ENCODE measurements at places on chromosomes 3 and 15.

DNA sequence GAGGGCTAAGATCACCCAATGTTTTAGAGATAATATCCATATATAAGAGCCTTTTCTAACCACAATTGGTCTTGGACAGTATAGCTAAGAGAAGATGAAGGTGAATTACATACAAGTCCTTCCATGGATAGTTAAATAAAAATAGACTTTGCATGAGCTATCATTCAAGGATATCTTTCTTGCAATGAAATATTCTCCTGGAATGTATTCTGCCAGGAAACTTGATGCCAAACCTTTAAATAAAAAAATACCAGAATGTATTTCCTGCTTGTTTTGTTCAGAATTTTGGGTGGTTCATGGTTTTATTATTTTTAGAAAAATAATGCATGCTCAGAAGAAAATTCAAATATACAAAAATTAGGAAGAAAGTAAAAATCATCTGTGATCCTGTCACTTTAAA is 88.8 kb upstream of the PPIB start:
- DNase-seq, result no peak

DNA sequence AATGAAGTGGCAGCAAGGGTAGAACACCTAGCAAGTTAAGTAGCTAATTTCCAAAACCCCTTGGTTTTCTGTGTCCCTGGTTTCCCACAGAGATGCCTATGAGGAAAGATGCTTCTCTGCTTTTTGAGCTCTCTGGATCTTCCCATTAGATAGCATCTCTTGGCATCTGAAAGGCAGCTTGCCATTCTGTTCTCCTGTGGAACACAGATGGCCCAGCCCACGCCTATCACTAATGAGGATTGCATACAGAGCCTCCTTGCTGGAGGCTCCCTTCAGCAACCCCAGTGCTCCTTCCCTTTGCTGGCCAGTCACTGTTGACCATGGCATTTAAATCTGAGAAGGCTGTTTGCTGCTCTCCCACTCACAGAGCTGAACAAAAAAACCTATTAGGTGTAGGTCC is 34.4 kb upstream of the ETV5 start:
- no peak for DNase-seq

GRCh38 chr3:171962137-171962720 is 77.1 kb upstream of the FNDC3B start:
- DNase-seq, result no peak

DNA sequence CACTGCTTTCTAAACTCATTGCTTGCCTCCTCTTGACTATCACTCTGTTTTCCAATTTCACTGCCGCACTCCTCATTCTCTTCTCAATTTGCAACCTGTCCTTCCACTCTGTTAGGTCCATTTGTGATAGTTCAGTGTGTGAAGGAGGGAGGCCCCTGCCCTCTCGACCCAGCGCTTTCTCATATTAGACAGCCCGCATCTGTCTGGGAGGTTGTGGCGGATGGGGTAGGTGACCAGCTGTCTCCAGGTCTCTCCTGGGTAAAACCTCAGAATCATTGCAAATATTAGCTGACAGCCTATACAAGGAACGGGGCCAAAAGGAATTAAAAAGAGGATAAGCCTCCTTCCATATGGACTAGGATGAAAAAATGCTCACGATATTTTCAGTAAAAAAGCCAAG is 358.3 kb downstream of the SHQ1 start:
- DNase-seq, result no peak

DNA sequence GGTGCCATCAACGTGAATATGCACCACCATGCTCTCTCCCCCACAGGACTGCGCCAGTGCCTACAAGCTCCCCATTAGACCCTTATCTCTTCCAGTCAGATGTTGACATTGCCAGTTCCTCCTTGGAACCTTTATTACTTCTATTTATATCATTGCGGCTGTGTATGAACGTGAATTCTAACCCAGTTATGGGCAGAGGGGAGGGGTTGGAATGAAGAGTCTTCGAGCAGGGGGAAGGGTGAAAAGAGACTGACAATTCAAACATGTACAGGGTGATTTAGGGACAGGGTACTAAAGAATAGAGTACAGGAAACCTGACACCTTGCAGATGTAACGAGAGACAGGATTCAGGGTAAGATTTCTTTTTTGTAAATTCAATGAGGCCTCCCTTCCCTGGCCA is 41.8 kb upstream of the ST6GAL1 start:
- DNase-seq, result no peak

GRCh38 chr3:40086890-40087883 is 222.3 kb upstream of the EIF1B start:
- no peak for DNase-seq

DNA sequence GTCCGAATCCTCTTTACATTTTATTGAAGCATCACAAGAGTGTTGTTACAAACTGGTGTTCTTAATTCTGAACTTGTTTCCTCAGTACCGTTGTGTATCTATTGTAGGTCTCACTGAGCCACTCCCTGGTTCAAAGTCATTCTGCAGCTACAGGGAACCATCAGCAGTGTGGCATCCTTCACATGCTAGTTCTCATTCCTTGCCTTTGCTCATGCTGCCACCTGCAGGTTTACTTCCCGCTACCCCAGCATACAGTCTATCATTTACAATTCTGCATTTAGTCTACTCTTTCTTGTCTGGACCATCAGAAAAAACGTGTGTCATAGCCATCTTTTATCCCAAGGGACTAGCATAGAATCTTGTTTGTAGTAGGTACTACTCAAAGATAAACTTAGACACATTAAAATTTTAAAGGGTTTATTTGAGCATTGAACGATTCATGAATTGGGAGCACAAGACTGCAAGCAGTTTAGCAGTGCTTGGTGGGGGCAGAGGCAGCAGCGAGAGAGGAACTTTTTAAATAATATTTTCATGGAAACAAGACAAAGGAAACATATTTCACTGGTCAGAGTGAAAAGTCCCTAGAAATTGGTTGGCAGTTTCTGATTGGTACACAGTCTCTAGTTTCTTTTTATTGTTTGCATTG is 402.1 kb downstream of the CADM2 start:
- DNase-seq, result no peak

DNA sequence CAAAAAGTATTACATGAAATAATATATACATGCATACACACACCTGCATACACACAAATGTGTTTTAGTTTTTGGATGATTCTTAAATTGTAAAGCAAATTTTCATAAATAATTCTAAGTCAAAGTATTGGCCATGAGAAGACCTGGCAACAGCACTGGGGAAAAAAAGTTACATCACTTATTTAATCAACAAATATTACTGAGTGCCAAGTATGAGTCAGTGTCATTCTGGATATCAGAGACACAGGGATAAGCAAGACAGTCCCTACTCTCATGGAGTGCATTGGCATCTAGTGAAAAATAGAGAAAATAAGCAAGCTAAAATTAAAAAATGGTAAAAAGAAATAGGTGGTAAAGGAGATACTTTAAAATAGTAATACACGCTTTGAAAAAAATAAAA is 29.4 kb upstream of the GUCA1C start:
- DNase-seq, result no peak

DNA sequence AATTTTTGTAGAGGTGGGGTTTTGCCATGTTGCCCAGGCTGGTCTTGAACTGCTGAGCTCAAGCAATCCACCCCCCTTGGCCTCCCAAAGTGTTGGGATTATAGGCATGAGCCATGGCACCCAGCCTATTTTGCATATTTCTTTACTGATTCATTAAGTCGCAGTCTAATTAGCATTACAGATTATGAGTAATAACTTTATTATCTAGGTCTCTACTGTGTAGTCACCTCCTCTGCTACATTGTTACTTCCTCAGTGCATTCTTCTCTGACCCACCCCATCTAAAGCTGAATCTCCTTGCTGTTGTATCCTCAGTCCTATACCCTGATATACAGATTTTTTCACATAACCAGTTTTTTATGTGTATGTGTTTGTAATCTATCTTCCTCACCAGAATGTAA is 61.7 kb downstream of the TFDP2 start:
- DNase-seq, result no peak

- DNase-seq, result no peak
Measured at GRCh38 chr3:174409086-174409743, 449.9 kb upstream of the NAALADL2 start.

DNA sequence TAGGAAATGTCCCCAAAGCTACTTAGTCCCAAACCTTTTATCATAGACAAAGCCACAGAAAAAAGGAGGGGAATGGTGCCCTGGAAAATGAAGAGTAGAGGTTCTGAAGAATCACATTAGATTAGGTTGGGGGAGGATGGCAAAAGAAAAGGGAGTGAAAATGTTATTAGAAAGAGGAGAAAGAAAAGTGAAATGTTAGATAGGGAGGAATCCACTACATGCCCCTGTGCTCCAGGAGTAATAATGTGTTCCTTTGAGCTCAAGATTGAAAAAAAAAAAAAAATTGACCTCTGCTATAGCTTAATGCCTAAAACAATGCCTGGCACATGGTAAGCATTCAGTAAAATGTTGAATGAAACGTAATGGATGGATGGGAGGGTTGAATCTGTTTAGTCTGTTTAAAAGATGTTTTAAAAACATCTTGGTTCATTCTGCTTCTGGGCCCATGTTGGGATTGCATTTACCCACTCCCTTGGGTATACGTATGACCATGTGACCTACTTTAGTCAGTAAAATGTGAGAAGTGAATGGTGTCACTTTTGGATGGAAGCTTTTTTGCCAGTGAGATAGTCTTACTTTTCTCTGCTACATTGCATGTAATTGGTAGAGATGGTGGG is 19.0 kb downstream of the MAPK6 start:
- no peak for DNase-seq

DNA sequence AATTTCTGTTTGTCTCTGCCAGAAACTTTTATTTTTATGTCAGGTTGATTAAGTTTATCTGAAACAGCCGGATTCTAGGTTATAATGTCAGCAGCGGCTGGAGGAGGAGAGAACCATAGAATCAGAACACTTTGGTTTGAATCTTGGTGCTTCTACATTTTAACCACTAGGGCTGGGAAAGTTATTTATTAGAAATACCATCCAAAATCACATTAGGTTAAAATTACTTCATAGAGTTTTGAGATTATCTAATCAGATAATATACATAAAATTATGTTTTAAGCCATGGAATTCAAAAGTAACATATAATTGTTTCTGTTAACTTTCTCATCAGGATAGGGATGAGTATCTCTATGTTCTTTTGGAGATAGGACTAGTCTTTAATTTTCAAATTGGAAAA is 502.9 kb downstream of the ROBO1 start:
- no peak for DNase-seq
